Type B pancreatic cell (in vitro differentiated cells): ENCODE measurements at places on chromosomes 5 and 9. TPM values are rescaled to one million over a fixed set of nuclear protein-coding genes. Genes with fewer than 3 reads are reported as not detected.

GRCh38 chr9:130409246-130409645, 35.5 kb upstream of the ASS1 start:
- DNase-seq, result no peak
- no peaks in the 10 kb centered on the region for H3K36me3 ChIP-seq
- peaks cover 12% of the 10 kb centered on the region for H3K27me3 ChIP-seq
- no peak overlapping the region for H3K4me3 ChIP-seq

DNA sequence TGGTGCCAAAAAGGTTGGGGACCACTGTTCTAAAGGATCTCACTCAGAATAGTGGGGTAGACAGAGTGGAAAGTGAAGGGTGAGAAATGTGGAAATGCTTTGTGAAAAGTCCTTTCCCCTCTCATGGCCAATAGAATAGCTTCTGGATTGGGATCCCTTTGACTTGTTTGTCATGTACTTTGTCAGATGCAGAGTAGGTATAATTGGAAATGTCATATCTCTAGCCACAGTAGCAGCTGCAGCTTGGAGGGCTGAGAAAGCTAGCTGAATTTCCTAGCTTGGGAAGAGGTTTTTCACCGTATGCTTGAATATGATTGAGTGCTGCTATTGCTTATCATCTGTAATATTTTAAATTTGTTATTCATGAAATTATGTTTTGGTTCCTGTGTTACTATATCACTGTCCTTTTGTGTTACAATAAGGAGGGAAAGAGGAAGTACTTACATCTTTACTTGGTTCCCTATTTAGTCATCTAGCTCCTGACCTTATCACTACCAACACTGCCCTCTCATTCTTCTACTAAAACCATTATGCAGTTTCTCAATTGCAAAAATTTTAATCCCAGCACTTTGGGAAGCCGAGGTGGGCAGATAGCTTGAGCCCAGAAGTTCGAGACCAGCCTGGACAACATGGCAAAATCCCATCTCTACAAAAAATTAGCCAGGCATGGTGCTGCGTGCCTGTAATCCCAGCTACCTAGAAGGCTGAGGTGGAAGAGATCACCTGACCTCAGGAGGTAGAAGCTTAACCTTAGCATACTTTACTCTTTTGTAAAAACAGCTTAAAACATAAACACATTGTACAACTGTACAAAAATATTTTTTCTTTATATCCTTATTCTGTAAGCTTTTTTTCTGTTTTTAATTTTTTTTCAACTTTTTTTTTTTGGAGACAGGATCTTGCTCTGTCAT, 12.4 kb downstream of the SLC30A5 start:
- no peak overlapping the region for H3K27ac ChIP-seq
- H3K36me3 ChIP-seq, result peaks cover 42% of the 10 kb centered on the region
- H3K4me1 ChIP-seq, result no peaks in the 10 kb centered on the region
- no peak overlapping the region for H3K4me3 ChIP-seq

CDK7 gene
- total RNA-seq, result 27.3 and 35.8 TPM in 2 replicates

- H3K4me1 ChIP-seq, result no peaks in the 10 kb centered on the region
- no peak overlapping the region for H3K4me3 ChIP-seq
- H3K36me3 ChIP-seq, result peaks cover 10% of the 10 kb centered on the region
- H3K27me3 ChIP-seq, result no peaks in the 10 kb centered on the region
Measured at GRCh38 chr9:109264877-109265587, 55.8 kb downstream of the EPB41L4B start.

GRCh38 chr9:76592091-76592973, 133.3 kb downstream of the GCNT1 start:
- H3K27ac ChIP-seq, result peak overlapping the region; percentile 10
- H3K4me1 ChIP-seq, result peaks cover 22% of the 10 kb centered on the region
- no peaks in the 10 kb centered on the region for H3K36me3 ChIP-seq
- peaks cover 6% of the 10 kb centered on the region for H3K27me3 ChIP-seq
- peak overlapping the region; percentile 11 for H3K4me3 ChIP-seq

FOXD4L3 gene
- total RNA-seq, result not detected in 2 replicates

DNA sequence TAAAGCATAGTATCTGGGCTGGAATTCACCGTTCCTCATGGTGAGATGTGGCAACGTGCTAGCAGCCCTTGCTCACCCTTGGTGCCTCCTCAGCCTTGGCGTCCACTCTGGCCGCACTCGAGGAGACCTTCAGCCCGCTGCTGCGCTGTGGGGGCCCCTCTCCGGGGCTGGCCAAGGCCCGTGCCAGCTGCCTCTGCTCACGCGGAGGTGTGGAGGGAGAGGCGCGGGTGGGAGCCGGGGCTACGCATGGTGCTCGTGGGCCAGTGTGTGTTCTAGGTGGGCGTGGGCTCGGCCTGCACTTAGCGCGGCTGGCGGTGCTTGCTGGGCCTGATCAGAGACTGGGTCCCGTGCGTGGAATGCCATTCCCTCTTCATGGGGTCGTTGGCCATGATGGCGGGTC, 424.2 kb downstream of the KCTD16 start:
- H3K27me3 ChIP-seq, result peaks cover 15% of the 10 kb centered on the region
- no peak for DNase-seq
- H3K4me1 ChIP-seq, result no peaks in the 10 kb centered on the region
- no peak overlapping the region for H3K27ac ChIP-seq
- no peak overlapping the region for H3K4me3 ChIP-seq

DNA sequence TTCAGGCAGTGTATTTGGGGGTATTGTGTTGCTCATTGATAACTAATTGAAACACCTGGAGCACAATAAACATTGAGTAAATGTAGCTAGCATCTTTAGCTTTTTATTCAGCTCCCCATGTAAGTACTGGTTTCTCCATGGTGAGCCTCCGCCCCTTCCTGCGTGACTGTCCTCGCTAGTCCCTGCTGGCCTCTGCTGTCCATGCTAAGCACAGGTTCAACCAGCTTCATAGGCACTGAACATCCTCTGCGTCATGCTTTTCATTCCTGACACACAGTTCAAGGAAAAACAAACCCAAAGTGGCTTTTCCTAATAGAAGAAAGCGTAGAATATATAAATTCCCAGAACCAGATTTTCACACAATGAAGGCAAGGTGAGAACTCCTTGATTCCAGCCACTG, 27.3 kb upstream of the DAP start:
- H3K27me3 ChIP-seq, result no peaks in the 10 kb centered on the region
- H3K4me1 ChIP-seq, result no peaks in the 10 kb centered on the region
- DNase-seq, result no peak
- H3K4me3 ChIP-seq, result no peak overlapping the region
- no peak overlapping the region for H3K27ac ChIP-seq
- no peaks in the 10 kb centered on the region for H3K36me3 ChIP-seq

GRCh38 chr5:131959906-131960305, 14.4 kb upstream of the MEIKIN start:
- no peaks in the 10 kb centered on the region for H3K4me1 ChIP-seq
- H3K4me3 ChIP-seq, result no peak overlapping the region
- DNase-seq, result no peak
- H3K27ac ChIP-seq, result no peak overlapping the region
- no peaks in the 10 kb centered on the region for H3K36me3 ChIP-seq

GRCh38 chr5:157266286-157267007, 524 bp downstream of the CYFIP2 start:
- DNase-seq, result no peak
- H3K4me1 ChIP-seq, result peaks cover 24% of the 10 kb centered on the region

DNA sequence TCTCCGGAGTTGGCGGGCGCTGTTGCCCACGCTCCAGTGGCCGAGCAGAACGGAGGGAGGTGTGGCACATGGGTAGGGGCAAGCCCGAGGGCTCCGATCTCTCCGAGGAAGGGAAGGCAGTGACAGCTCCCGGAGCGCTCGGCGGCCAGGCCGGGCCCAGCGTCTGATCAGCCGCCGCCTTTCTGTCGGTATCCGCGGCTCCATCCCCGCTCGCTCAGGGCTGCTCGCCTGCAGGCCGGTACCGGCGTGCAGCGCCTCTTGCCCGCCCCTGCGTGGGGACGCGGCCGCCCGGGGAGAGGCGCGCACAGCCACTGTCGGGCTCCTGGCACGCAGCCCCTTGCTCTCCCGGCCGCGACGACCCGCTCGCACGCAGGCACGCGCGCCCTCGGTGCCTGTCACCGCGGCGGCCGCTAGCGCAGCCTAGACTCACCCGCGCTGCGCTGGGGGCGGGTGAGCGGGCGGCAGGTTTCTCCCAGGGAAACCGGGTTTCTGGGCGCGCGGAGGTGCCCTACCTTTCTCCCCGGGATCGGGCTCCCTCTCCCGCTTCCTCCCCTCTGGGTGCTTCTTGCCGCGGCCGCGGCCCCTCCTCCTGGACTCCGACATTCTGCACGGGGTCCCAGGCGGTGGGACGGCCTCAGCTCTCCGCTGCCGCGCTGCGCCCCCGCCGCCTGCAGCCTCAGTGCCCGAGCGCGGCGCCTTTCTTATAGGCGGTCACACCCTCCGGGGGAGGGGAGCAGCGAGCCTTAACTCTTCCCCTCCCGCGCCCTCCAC, 108.4 kb downstream of the PSD2 start:
- H3K36me3 ChIP-seq, result no peaks in the 10 kb centered on the region
- DNase-seq, result no peak
- H3K4me1 ChIP-seq, result peaks cover 9% of the 10 kb centered on the region
- H3K4me3 ChIP-seq, result peak overlapping the region; percentile 81

GRCh38 chr5:103466495-103466894, 96.1 kb downstream of the NUDT12 start:
- H3K36me3 ChIP-seq, result no peaks in the 10 kb centered on the region
- no peaks in the 10 kb centered on the region for H3K27me3 ChIP-seq
- no peak overlapping the region for H3K27ac ChIP-seq
- no peak for DNase-seq
- H3K4me3 ChIP-seq, result no peak overlapping the region

GRCh38 chr9:126157826-126158587, 168.6 kb upstream of the MVB12B start:
- peak overlapping the region; percentile 17 for H3K4me3 ChIP-seq
- peaks cover 33% of the 10 kb centered on the region for H3K4me1 ChIP-seq

- peaks cover 10% of the 10 kb centered on the region for H3K27me3 ChIP-seq
- no peak for DNase-seq
- H3K36me3 ChIP-seq, result peaks cover 5% of the 10 kb centered on the region
- H3K27ac ChIP-seq, result no peak overlapping the region
- H3K4me1 ChIP-seq, result no peaks in the 10 kb centered on the region
- no peak overlapping the region for H3K4me3 ChIP-seq
Measured at GRCh38 chr9:3809724-3810123, 283.9 kb upstream of the RFX3 start.

DNA sequence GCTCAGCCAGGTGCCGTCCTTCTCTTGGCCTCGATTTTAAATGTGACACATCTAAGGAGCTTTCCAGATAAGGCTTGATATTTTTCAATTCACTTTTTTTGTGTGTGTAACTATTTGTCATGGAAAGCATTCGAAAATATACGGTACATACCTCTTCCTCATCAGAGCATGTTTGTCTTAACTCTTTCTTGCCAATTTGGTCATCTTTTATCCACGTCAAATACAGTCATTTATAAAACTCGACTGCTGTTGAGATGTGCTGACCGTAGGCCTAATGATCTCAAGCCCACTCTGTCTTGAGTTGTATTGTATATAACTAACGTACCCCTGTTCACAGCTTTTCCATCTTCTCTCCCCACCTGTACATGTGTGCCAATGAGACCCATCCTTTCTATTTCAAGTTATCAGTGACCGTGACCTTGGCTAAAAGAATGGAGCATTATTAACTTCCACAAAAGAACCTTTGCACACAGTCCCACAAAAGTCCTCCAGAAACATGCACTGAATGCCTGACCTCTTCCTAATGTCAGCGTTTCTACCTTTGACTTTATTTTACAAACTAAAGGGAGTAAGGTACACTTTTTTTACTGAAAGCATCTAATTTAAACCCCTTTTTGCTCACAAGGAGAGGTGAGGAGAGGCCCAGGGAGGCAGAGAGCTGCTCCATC, 61.6 kb downstream of the IPPK start:
- H3K36me3 ChIP-seq, result peaks cover 17% of the 10 kb centered on the region
- H3K27ac ChIP-seq, result no peak overlapping the region
- peaks cover 19% of the 10 kb centered on the region for H3K4me1 ChIP-seq
- no peaks in the 10 kb centered on the region for H3K27me3 ChIP-seq
- H3K4me3 ChIP-seq, result no peak overlapping the region
- no peak for DNase-seq

- H3K4me3 ChIP-seq, result no peak overlapping the region
- no peaks in the 10 kb centered on the region for H3K36me3 ChIP-seq
- H3K4me1 ChIP-seq, result no peaks in the 10 kb centered on the region
- H3K27ac ChIP-seq, result no peak overlapping the region
Measured at GRCh38 chr9:117821954-117822353, 117.8 kb downstream of the TLR4 start.

SMC5 gene
- total RNA-seq, result 33.9 and 40.3 TPM in 2 replicates

DNA sequence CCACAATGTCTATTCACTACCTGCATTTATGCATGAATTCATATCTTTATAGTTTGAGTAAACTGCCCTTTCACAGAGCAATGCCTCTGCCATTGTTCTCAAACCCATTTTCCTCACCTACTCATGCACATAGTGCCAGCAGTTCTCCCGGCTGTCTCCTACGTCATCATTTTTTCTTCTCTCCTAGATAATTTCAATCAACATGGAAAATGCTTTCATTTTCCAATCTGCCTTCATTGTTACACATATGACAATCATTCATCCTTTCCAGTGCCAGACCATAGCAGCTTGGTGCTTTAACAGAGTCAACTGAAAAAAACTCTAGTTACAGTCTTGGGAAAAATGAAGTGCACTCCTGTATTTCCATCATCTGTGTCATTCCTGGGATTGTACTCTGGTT, 514.8 kb upstream of the CTNND2 start:
- no peaks in the 10 kb centered on the region for H3K4me1 ChIP-seq
- H3K4me3 ChIP-seq, result no peak overlapping the region
- H3K36me3 ChIP-seq, result no peaks in the 10 kb centered on the region
- H3K27ac ChIP-seq, result no peak overlapping the region
- DNase-seq, result no peak
- no peaks in the 10 kb centered on the region for H3K27me3 ChIP-seq

TGFBI gene
- total RNA-seq, result 71.4 and 302 TPM in 2 replicates

PCDHB7 gene
- total RNA-seq, result 0.29 and 0.63 TPM in 2 replicates

DNA sequence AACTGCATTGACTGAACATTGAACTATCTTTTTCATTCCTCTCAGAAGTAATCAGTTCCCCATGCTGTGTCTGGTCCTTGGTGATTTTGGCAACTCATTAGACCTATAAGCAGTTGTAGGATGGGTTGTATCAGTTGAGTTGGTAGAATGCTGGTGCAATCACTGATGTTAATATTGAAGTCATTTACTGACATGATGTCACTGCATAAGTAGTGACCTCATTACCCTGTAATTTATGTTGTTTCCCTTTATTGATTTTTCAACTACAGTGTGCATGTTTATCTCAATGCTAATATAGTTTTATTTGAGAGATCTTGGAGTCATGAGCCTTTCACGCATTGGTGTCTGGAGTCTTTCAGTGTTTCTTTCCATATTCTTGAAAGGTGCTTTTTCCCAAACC, 275.0 kb downstream of the SPATA31D1 start:
- no peak overlapping the region for H3K27ac ChIP-seq
- H3K4me1 ChIP-seq, result peaks cover 4% of the 10 kb centered on the region
- H3K4me3 ChIP-seq, result no peak overlapping the region
- H3K36me3 ChIP-seq, result no peaks in the 10 kb centered on the region
- DNase-seq, result no peak

GRCh38 chr5:52709167-52709925, 78.4 kb upstream of the ITGA1 start:
- no peaks in the 10 kb centered on the region for H3K27me3 ChIP-seq
- H3K4me3 ChIP-seq, result no peak overlapping the region
- H3K36me3 ChIP-seq, result no peaks in the 10 kb centered on the region
- no peak overlapping the region for H3K27ac ChIP-seq
- no peak for DNase-seq
- peaks cover 23% of the 10 kb centered on the region for H3K4me1 ChIP-seq

ANKRD33B gene
- 3.4 and 5.4 TPM in 2 replicates for total RNA-seq
